ENCODE measurements at places on chromosomes 12 and 14.

- DNase-seq: no peak
Observed at GRCh38 chr12:103774977-103775560, 66.0 kb downstream of the NT5DC3 start.

DNA sequence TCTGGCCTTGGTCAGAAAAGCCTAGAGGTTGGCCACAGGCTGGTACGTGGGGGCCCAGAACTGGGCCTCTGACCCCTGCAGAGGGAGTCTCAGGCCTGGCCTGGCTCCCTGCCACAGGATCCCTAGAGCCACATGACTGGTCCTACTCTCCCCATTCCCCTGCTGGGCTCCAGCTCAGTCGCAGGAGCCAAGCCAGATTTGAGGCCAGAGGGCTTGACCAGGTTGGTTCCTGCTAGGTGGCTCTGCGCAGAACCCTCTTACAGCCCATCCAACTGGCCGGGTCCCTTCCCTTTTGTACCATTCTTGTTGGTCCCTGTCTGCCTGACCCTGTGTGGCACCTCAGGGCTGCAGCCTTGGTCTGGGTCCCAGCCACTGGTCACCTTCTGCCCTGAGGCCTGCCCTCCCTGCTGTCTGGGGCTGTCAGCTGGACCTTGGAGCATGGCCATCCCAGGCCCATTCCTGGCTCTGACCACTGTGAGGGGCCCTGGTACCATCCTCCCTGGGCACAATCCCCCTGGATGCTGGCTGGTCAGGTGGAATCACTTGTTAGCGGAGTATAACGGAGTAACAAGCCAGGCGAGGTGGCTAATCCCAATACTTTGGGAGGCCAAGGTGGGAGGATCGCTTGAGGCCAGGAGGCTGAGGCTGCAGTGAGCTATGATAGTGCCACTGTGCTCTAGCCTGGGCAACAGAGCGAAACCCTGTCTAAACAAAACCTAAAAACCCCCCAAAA lies 22.9 kb upstream of the PPP1R13B start:
- DNase-seq: no peak

DNA sequence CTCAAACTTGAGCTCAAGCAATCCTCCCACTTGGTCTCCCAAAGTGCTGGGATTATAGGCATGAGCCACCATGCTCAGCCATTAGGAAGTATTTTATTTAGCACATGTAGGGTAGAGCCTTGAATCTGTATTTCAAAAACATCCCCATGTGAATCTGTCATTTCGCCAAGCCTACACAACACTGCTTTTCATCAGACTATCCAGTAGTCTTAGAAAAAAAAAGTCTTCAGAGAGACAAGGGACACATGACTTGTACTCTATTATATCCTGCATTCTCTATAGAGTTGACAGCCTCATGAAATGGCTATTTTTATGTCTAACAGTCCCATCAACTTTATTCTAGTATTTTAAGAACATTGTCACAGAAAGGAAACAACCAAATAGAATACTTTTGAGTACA lies 35.4 kb downstream of the TM7SF3 start:
- DNase-seq: no peak

GRCh38 chr14:77005559-77005958 lies 22.9 kb downstream of the IRF2BPL start:
- DNase-seq: no peak

- no peak for DNase-seq
Observed at GRCh38 chr12:48681399-48681709, 684 bp downstream of the KANSL2 start.

- DNase-seq: no peak
Observed at GRCh38 chr12:31321897-31322228, 4.1 kb downstream of the SINHCAF start.

- DNase-seq: no peak
Observed at GRCh38 chr12:121365416-121366062, 13.3 kb upstream of the ANAPC5 start.

DNA sequence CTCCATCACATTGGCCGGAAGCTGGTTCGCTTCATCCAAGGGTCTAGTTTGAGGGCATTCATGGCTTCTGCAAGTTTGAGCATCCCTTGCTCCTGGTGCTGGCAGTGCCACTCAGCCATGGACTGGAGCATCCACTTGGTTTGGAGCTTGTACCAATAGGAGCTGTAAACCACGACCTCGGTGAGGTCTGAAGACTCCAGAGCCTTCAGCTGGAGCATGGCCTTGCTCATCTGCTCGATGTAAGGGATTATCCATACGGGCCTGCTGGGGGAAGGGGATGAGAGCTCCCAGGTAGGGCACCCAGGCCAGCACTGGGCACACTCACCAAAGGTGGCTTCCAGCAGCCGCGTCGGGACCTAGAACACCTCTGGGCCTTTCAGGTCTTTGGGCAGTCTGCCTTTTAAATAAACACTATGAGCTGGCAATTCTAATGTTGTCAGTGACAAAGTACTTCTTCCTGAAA lies 13.5 kb downstream of the FOS start:
- no peak for DNase-seq

Data from GM23338 (cell line).